CD4-positive, alpha-beta T cell treated with Interleukin-6 for 4 hours (primary cell): ENCODE measurements at places on chromosomes 3 and 15.

- DNase-seq: peak; percentile 6
These were observed 44.0 kb downstream of the SMAD3 start for GRCh38 chr15:67109141-67110034.

GRCh38 chr3:71978150-71978721 is 193.3 kb upstream of the PROK2 start:
- DNase-seq: no peak

- DNase-seq: peak; percentile 26
These were observed 58.8 kb downstream of the CLASP2 start for GRCh38 chr3:33658991-33659848.

GRCh38 chr3:5739949-5740348 is 552.4 kb downstream of the EDEM1 start:
- no peak for DNase-seq

- DNase-seq: no peak
These were observed 252.6 kb downstream of the PLCL2 start for GRCh38 chr3:17137321-17137826.

- no peak for DNase-seq
These were observed 33.1 kb downstream of the ARMC8 start for GRCh38 chr3:138220242-138220641.

- DNase-seq: no peak
These were observed 20.0 kb upstream of the GOLGA6C start for GRCh38 chr15:75238150-75238549.

- DNase-seq: no peak
These were observed 79.0 kb downstream of the ASB7 start for GRCh38 chr15:100681335-100681746.

DNA sequence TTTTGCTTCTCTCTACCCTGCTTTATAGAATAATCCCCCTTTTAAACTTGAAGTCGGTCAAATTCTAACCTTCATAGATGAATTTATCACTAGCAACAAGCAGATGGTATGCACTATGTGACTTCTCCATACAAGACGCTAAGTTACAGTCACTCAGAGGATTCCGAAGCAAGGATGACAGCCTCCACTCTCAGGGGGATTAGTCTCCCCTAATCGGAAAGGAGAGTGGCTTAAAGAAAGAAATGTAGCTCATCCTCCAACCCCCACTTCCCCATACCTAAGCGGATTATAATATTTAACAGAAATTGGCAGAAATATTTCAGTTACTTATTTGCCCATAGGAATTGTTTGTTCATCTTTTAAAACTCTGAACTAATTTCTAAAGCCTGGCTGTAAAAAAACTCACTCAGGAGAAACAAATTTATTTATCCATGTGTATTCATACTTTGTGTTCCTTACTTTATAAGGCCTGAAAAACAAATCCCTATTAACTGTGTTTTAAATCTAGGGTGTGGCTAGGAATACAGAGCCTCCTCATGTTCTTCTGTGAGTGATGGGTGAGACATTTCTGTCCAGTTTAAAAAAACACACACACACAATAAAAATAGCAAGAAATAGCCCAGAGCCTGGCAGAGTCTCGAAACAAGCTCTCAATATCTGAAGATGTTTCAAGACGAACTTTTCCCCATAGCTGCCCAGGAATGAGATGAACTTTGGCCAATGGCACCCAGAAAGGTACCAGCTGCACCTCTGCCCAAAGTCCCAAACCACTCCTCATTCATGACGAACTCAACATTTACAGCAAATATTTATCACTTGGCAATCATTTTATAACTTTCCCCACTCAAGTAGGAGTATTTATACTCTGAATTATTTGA is 18.7 kb downstream of the SIAH2 start:
- DNase-seq: no peak
